ENCODE measurements at places on chromosomes 11 and 22.

DNA sequence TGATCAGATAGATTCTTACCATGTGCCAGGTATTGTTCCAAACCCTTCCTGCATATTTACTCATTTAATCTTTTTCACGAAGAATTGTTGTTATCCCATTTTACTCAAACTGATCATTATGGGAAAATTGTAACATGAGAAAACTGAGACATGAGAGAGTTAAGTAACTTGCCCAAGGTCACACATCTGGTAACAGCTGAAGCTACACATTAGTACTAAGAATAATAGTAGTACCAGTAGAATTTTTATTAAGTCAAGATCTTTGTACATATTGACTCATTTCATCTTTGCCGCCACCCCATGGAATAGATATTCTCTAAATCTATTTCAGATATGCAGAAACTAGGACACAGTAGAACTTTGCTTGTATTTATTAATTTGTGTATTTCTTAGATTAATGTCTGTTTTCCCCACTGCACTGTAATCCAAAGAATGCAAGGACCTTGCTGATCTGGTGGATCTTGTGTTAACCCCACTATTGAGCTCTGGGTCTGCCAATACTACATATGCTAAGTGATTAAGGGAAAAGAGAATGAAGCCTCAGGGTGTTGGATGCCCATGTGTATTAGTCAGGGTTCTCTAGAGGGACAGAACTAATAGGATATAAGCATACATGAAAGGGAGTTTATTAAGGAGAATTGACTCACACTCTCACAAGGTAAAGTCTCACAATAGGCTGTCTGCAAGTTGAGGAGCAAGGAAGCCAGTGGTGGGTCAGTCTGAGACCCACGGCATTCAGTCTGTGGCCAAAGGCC, 72.8 kb downstream of the PARVA start:
- no peak for DNase-seq

- no peak for DNase-seq
Measured at GRCh38 chr11:61967924-61968757, 707 bp upstream of the FTH1 start.

DNA sequence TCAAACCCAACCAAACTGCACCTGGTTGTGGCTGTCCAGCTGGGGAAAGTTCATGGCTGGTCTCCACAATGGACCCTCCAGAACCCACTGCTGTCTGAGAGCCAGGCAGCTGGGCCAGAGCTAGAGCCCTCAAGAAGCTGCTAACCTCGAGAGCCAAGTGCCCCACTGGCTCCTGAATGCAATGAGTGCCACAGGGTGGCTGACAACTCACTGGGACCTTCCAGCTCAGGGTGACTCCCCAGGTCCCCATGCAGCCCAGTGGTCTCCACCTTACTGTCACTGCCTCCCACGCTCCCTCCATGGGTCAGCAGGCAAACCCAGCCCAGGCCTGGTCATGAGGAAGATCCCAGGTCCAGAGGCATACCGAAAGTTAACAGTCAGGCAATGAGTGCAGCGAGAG, 8.0 kb upstream of the CHST1 start:
- no peak for DNase-seq

DNA sequence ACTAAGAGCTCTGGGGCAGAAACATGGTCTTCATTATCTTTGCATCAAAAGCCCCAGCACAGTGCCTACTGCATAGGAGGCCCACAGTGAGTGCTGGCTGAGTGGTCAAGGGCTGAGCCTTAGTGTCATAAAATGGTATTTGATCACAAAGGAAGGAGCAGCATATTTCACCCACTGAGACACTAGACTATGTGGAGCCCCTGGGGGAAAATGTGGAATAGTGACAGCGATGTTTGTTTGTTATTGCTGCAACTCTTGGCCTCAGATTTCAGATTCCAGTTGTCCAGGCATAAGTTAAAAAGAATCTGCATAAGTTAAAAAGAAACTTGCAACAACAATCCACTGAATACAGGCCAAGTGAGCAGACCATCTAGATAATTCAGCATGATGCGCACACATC, 7.0 kb downstream of the KIRREL3 start:
- DNase-seq, result no peak

DNA sequence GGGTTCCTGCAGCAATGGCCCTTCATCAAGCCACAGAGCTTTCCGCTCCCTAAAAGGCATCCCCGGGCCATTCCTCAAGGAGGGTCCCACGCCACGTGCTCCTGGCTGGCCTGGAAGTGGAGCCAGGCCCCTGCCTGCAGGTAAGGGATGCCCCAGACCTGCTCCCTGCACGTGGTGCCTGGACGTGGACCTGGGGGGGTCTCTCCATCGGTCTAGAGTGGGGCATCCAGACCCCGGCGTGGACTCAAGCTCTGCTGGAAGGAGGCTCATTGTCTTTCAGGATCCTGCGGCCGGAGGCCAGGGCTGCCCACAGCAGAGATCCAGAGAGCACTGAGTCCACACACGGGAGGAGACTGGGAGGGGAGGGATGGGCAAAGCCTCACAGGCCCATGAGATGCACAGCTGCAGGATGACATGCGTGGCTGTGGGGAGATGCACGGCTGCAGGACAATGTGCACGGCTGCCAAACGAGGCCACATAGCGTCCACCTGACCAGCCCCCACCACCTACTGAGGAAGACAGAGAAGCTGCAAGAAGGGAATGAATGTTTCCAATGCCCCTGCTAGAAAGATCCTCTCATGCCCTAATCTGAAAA, 236.7 kb downstream of the BRD1 start:
- DNase-seq, result no peak

- no peak for DNase-seq
Measured at GRCh38 chr11:64659417-64660144, 63.4 kb downstream of the NRXN2 start.

DNA sequence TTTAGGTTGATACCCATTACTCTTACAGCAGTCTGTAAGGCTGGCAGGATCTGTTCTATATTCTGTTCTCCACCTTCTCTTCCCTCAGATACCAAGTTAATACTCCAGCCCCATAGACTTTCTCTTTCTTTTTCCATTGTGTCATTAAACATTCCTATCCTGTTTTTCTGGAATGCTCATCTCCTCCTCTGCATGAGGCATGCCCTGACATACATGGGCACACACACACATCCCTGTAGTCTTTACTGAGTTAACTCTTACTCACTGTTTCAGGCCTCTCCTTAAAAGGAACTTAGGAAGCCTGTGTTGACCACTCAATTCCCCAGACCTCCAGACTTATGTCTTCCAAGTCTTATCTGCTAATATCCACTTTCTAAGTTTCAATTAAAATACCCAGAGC, 476.8 kb downstream of the METTL15 start:
- DNase-seq, result no peak

DNA sequence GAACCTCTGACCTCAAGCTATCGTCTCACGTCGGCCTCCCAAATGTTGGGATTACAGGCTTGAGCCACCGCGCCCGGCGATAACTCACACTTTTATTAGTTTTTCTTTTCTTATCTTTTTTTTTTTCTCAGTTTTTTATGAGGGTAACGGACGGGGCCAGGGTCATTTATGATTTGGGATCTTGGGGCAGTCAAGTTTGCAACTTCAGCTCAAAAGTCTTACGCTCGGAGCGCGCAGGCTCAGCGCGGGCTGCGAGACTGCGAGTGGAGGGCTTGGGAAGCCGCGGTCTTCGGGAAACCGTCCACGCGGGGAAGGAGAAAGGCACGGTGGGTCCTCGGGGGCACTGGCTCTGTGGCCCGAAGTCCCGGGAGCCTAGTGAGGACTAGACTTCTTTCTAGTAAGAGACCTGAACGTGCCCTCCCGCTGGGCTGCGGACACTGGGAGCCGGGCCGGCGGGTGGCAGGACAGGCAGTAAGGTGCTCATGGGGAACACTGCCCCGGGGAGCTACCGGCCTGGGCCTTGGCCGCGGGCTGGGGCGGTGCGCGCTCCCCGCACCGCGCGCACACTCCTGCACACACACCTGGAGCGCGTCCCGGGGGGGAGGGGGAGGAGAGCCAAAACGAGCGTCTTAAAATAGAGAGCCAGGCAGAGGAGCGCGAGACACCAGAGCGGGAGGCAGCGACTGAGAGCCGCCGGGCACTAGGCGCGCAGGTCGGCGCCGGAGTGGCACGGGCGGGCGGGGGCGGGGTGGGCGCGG, 476 bp upstream of the BARX2 start:
- peak; percentile 59 for DNase-seq

GRCh38 chr11:77071671-77072605, 5.2 kb downstream of the CAPN5 start:
- DNase-seq, result no peak
